BJ (cell line): ENCODE measurements at places on chromosomes 12 and 14. TPM values are rescaled to one million over a fixed set of nuclear protein-coding genes. Genes with fewer than 3 reads are reported as not detected.

DIO3 gene
- not detected in 2 replicates for polyA plus RNA-seq

GPR132 gene
- 0.06 and 0.13 TPM in 2 replicates for polyA plus RNA-seq

PLA2G1B gene
- polyA plus RNA-seq: not detected in 2 replicates

AMN gene
- 0.04 and 0.17 TPM in 2 replicates for polyA plus RNA-seq

NTS gene
- not detected in 2 replicates for polyA plus RNA-seq

C1R gene
- 668 and 703 TPM in 2 replicates for polyA plus RNA-seq

HOXC6 gene
- 4.5 and 5.9 TPM in 2 replicates for polyA plus RNA-seq

IL31 gene
- not detected in 2 replicates for polyA plus RNA-seq

DNA sequence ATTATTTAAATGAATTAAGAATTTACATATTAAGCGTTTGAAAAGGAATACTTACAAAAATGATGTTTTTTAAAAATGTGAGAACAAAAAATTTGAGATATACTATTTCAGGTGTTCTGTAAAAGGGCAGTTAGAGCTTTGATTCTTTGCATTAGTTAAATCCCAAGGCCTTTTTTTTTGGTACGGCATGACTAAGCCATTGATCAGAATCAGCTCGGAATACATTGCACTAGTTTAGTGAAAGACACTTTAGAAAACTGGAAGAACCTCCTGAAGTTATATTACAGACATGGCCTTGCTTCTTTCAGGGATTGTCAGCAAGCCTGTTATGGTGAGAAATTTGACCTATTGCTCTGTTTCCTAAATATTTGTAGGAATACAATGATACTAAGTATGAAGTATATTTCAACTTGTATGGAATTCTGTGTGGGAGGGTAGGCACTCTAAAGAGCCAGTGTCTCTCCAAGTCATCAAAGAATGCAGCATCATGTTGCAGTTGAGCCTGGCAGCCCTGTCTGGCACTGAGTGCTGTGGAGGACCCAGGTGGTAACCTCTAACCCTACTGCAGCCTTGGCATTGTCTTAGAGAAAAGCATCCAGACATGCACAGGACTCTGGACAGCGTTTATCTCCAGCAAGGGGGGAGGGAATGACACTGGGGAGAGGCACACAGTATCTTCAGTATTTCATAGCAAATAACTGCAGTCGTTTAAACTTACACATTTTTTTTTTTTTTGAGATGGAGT, 1.5 kb downstream of the KLC1 start:
- no peak for DNase-seq

GRCh38 chr14:55180434-55180833, 11.0 kb downstream of the DLGAP5 start:
- no peak for DNase-seq

GRCh38 chr12:92378682-92379479, 233.2 kb upstream of the BTG1 start:
- no peak for DNase-seq

DNA sequence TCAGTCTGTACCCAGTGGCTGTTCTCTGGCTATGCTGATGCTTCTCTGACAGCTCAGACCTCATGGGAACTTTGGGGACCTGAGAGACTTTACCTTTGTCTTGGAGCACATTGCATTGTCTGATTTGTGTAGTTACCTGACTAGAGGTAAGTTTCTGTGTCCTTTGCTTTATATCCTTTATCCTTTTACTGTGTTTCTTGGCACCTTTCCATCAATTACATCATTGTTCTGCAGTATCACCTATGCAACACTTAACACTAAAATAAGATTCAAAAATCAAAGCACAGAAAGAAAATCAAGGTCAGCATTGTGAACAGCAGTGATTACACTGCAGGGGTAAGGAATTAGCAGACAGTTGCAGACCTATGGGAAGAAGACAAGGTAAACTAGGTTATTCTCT, 43.8 kb downstream of the SLC35F4 start:
- DNase-seq: no peak

DNA sequence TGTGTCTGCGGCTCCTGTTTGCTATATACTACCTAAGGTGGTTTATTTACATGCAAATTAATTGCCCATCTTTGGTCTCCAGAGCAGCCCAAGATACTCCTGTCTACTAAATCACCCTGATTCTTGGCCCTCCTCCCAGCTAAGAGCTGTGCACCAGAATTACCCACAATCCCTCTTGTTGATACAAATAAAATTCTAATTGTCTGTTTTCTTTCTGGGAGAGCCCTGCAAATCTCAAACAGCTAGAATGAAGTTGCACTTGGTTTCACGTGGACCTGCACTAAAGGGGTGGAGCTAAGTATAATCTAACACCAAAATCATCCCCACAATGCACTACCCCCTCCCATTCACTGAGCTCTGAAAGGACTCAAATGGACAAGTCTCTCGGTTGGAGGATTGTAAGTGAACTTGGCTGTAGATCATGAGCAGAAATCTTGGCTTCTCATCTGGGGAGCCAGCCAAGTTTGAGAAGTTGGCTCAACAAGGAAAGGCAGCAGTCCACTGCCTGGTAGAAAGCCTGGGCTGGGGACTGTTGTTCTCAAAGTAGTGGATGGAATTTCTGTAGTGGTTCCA, 6.6 kb downstream of the MAX start:
- peak; percentile 29 for DNase-seq

GRCh38 chr12:124273630-124274029, 21.3 kb upstream of the RFLNA start:
- DNase-seq: no peak

DNA sequence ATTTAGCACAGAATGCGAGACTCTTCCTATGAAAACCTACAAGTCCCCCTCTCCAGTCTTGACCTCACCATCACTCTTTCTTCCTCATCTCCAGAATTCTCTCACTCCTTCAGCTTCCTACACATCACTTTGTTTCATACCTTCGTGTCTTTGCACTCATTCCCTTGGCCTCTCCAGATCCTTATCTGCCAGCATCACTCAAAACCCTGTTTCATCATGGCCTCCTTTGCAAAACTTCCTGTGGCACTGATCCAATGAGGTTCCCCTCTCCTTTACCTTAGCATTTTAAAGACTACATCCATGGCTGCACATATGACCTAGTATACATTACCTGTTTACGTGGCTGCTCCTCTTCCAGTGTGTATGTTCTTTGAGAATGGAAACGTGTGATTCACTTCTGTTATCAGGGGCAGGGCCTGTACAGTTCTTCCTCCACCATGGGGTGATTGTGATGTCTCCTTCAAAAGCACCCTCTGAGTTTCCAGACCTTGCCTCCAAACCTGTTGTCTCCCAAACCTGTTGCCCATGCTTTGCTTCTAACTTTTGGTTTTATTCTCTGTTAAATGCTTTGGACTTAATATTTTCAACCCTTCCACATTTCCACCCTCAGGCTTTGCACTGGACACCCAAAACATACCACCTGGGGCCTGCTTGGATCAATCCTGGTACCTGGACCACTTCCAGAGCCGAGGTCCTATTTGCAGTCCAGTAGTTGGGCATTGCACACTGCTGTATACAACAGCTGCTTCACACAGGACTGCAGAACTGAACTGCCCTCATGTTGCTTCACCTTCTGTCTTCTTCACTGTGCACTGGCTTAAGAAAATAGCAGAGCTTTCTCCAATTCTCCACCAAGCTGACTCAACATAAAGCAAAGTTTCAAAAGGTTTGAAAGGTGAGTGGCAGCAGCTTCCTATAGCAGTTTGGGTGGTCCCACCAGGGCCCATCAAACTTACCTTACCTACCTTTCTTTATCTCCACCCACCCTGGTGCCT, 131.7 kb downstream of the LLPH start:
- DNase-seq: no peak

DNA sequence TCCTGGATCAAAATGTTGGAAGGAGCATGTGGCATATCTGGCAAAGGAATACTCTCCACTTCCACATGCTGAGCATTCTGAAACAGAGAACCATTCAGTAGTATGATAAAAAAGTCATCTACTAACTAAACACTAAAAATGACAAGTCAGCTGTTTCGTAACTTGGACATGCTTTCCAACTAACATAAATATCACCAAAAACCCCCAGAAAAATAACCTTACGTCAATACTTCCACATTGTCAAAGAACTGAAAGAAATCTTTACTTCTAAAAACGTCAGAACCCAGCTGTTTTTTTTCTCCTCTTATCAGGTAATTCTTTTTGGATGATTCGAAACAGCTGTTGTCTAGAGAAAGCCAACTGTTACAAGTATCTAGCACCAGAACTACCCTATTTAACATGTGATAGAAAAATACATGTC, 8.2 kb downstream of the WBP11 start:
- DNase-seq: no peak

GRCh38 chr14:67762051-67762450, 54.3 kb downstream of the ZFYVE26 start:
- no peak for DNase-seq

GRCh38 chr14:59687663-59688062, 111.1 kb upstream of the CCDC175 start:
- DNase-seq: no peak

GRCh38 chr12:125128439-125129178, 63.4 kb downstream of the AACS start:
- no peak for DNase-seq

DNA sequence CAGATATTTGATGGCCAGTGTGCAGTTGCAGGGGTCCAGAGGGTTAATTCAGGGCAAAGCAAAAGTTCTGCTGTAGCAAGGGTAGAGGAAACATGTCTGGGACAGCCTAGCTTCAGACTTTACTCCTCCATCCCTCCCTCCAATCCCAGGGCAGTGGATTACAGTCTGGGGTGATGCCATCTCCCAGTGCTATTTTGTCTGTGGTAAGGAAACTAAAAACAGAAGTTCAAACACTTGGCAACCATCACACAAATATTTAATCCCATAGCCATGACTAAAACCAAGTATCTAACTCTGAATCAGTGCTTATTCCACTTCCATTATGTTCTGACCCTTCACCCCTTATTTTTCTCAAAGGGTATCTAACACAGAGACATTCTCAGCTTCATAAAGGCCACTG, 61.8 kb downstream of the PIK3C2G start:
- no peak for DNase-seq
